ENCODE measurements at places on chromosomes 11 and 22.

- DNase-seq = no peak
Measured at GRCh38 chr11:47950396-47950795, 30.0 kb upstream of the PTPRJ start.

DNA sequence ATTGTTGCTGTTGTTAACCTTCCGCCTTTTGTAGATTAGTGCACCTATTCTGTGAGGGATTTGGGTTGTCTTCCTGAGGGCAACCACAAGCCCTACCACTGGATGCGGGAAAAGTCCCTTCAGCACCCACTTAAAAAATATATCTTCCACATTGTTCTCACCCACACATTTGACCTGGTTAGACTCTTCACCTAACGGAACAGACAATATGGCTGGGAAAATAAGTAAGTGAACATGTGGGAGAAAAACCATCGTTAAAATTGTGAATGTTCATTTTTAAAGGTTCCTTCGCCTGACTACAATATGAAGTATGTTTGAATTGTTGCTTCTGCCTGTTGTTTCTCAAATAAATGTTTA, 72.0 kb upstream of the MPEG1 start:
- no peak for DNase-seq

DNA sequence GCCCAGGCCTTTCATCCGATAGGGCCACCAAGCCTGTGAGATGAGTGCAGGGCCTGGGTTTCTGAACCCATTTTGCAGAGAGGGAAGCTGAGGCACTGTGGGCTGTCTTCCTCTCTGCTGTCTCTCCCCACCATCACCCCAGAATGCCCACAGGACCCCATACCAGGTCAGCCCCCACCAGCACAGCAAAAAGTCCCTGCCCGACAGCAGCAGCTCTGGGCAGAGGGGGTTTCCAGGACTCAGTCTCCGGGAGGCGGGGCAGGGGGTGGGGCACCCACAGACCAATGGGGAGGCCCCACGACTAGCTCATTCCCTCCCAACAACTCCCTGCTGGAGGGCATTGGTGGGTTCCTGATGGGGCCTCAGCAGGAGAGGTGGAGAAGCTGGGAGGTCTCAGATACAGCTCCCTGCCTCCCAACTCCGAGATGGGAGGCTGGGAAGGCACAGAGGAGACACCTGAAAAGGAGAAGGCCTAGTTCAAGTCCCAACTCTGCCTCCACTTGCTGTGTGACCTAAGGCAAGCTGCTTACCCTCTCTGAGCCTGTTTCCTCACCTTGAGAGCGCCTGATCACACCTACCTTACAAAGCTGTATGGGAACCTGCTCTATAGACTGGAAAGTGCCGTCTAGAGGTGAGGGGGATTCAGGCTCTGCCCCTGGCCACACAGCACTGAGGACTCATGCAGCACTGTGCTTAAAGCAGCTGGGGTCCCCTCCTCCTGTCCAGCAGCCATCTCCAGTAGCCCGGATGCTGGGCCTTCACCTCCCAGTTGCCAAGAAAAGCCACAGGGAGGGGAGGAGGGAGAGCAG, 3.5 kb downstream of the CBX7 start:
- DNase-seq = peak; percentile 21

- DNase-seq = no peak
Measured at GRCh38 chr11:109088086-109088485, 333.9 kb upstream of the C11orf87 start.

DNA sequence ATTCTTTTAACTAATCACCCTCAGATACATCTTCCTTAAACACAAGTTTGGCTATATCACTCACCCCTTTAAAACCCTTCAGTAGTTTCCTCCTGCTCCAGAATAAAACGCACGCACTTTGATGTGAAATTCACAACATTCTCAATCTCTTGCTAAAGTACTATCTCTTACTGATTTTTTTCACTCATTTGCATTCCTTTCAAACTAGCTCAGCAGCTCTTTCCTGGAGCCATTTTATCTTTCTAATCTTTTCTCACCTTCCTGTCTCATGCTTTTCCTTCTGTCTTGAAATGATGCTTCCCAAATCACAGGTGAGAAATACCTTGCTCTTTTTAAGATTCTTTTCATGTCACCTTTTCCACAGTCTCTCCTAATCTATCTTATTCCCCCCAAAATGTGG, 1074.4 kb downstream of the DLG2 start:
- DNase-seq = no peak

DNA sequence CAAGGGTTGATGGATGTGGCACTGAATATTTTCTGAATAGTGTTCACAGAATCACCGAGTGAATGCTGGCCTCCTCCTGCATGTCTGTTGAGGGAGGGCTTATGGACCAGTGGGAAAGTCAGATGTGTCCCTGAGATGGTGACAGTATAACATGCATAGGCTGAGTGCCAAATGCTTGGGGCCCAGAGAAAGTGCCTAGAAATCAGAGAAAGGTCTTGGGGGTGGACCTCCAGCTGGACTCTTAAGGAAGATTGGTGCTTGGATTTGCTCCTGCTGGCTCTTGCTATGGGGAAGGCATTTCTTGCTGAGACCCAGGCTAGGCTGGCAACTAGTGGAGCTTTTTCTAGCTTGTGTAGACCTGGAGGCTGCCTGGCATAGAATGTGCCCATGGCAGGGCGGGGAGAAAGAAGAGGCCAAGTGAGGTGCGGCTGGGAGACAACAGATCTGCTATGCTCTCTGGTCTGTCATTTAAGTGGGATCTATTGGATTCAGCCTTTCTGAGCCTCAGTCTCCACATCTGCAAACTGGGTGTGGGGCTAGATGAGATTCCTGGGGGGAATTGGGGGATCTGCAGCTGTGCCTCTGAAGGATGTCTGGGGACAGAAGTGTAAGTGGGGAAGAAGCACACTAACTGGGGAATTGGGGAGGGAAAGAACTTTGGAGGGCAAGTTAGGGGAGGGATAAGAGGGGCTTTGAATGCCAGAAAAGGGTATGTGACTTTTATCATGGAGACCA, 27.4 kb downstream of the ZNRF3 start:
- no peak for DNase-seq

DNA sequence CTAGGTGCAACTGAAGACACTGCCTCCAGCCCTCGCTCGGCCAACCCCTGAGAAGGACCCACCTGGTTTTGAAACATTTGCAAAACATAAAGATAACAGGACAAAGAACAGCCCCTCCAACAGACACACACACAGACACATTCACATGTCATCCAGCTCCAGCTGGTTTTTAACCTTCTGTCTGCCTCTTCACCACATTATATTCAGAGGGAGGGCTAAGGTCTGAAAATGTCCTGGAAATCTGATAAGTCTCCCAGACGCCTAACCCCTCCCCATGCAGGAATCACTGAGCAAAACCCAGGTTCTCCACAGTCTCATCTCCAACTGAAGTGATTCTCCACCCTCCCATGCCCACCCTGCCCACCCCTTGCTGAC, 29.4 kb downstream of the PACSIN2 start:
- DNase-seq = no peak

GRCh38 chr11:73239571-73240189, 21.6 kb downstream of the P2RY2 start:
- no peak for DNase-seq

DNA sequence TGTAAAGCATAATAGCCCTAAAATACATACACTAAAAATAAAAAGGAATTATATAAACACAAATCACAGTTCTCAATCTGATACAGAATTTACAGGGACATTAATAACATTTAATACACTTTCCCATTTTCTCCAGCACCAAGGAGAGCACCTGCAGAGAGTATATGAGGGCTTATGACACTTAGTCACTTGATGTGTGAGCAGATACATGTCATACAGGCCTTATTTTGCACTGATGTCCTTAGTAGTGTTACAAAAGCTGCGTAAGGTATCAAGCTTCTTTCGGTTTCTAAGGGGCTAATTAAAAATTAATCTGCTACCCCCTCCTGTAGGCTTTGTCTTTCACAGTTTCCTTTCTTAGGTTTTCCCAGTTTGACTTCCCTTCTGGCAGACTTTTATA, 61.3 kb downstream of the TRIM44 start:
- DNase-seq = no peak

DNA sequence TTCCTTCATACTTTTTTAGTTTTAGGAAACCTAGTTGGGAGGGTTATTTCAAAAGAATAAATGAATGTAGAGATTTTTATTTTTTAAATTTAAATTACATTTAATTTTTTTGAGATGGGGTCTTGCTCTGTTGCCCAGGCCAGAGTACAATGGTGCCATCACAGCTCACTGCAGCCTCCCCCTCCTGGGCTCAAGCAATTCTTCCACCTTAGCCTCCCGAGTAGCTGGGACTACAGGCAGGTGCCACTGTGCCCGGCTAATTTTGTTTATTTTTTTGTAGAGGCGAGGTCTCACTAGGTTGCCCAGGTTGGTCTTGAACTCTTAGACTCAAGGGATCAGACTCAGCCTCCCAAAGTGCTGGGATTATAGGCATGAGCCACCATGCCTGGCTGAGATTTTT, 32.6 kb downstream of the ZNRF3 start:
- no peak for DNase-seq

DNA sequence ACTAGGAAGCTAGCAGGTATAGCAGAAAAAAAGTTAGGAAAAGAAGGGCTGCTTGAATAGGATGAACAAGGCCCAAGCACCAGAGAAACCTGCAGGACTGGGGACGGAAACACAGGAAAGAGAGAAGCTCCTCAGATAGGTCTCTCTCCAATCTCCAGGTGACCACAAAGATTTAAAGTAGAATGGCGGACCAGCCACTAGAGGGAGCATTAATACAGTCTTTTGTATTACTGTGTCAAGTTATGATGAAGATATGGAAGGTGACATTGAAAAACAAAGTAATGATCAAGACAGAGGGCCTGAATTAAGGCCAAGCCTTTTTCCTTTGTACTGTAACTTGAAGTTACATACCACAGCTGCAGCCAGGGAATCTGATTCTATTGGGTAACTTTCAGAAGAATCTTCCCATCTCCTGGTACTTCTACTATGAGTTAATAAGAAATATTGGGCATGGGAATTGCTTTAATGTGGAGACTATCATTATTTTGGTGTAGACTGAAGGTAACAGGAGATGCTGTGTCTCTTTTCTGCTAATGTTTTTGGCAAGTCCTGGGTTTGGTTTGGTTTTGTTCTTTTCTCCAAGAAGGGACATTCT, 33.8 kb downstream of the OR2AG2 start:
- DNase-seq = peak; percentile 51

DNA sequence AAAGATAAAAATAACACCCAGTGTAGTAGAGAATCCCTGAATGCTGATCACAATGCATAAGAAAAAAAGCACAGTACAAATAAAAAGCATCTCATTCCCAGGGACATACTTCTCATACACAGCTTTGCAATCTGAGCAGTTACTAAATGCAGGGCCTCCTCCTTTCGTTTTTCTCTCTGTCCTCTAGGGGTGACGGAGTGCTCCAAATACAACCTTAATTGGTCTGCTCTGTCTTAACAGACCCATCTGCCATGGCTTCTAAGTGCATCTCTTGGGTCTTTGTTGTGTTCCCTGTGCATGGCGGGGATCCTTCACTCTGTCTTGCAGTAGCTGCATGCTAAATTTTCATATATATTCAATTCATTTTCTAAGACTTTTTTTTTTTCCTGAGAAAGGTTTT, 1114.2 kb upstream of the RAG2 start:
- peak; percentile 17 for DNase-seq

DNA sequence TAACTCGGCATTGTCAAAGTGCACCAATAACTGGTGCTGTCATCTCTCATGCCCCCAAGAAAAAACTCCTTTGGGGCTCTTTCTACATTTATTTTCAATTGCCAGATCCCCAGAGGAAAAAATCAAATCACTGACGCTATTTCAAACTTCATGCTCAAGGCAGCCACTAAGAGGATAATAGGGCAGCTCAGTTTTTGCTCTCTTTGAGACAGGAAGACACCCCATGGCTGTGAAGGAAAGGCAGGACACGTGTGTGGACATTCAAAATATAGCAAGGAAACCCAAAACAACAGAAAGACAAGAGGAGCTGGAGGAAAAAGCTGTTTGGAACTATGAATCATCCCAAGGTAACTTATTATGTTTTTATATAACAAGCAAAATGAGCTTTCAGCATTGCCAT, 83.7 kb downstream of the SERGEF start:
- DNase-seq = no peak

- peak; percentile 76 for DNase-seq
Measured at GRCh38 chr11:36463781-36464180, 46.3 kb downstream of the TRAF6 start.

DNA sequence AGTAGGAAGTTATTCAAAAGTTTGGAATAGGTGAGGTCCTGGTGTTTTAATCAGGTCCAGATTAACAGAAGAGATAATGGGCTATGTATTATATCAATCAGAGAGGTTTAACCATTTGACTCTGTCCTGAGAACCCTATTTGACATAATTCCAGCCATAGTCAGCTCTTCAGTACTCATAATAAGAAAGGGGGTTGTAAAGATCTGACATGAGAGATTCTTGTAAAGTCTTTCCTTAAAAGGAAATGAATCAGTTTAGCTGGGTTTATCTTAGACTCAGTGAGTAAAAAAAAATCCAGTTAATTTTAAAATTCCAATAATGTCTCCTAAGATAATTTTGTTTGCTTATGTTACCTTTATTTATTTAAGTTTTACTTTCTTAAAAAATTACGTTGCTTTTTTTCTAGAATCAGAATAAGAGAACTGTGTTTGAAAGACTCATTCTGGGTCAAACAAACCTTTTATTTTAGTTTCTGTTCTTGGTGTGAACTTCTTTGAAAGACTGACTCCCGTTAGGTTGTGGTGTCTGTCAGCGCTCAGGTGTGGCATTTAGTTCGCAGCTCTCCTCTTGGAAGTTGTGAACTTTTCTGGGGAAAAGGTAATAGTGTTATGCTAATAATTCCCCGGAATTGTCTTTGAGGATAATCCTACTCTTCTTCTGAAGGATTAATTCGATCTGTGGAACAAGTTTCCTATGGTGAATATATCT, 20.5 kb downstream of the NUCB2 start:
- DNase-seq = no peak

DNA sequence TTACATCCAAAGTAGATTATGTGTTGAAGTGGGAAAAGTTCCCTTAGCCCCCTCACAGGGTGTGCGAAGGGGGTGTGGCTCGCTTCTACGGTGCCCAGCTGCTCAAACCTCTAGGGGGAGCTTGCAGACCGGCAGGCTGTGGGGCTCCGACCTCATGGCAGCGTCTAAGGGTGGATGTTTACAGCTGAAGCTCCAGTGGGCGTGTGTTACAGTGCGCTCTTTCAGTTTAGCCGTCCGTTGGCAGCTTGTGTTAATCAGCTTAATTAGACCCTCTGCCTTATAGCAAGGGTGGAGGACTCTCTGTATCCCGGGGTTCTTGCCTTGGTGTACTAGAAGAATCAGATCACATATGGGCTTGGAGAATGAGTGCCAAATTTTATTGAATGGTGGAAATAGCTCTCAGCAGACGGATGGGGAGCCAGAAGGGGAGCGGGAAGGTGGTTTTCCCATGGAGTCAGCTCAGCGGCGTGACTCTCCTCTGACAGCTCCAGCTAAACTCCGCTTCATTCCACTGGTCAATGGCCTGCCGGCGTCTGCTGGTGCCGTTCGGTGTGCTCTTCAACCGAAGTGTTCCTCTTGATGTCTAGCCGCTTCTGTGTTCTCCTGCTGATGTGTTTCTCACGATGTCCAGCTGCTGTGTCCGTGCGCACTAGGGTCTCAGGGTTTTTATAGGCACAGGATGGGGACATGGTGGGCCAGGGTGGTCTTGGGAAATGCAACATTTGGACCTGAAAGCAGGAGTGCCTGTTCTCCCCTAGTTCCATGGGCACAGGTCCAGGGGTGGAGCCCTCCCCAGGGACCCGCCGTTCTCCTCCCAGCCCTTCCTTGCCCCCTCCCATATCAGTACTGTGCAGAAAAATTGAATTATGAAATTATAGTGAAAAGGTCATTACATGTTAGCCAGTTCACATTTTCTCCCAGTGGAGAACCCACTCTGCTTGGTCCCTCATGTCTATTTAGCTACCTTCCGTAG, 28.6 kb upstream of the OR10G7 start:
- peak; percentile 67 for DNase-seq

Data from EL (cell line).